ENCODE measurements at places on chromosomes 4 and X.

- no peak for DNase-seq
These were observed 79.5 kb upstream of the SLC4A4 start for GRCh38 chr4:71259280-71259679.

DNA sequence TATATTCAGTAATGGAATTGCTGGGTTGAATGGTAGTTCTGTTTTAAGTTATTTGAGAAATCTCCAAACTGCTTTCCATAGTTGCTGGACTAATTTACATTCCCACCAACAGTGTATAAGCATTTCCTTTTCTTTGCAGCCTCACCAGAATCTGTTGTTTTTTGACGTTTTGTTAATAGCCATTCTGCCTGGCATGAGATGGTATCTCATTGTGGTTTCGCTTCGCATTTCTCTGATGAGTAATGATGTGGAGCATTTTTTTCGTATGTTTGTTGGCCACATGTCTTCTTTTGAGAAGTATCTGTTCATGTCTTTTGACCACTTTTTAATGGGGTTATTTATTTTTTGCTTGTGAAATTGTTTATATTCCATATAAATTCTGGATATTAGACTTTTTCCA lies 13.6 kb upstream of the MAGED4B start:
- peak; percentile 1 for DNase-seq

DNA sequence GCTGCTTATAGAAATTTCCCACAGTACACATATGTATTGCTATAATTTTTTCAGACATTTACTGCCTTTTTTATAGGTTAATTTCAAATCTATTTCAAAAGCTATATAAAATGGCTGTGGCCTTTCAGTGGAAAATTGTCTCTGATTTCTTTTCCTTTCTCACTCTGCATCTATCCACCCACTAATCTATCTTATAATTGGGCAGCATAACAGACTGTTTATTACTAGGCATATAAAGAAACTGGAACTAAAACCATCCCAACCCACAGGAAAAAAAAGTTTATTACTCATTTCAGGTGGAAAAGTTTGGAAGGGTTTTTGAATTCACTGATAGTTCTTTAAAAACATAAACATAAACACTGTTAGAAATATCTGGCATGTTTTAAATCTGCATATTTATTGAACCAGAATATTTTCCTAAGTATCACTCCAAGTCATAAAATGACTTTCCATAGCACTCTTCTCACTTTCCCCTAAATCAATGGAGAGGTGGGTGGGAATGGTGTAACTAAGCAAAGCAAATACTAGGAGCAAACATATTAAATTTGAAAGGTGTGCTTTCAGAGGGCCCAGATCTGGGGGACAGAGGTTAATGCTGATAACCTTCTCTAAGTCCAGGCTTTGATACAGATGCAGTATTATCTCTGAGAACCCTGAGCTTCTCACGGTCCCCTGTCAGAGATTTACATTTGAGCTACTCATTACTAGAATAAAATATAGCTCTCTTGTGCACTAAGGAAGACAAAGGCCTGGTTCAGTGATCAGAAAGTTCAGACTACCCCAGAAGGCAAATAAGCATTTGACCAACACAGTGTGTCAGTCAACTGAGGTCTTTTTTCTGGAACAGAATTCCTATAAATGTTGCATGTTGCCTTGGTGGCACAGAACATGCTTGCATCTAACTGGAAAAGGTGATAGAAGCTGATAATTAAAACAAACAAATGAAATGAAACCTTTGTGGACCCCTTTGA lies 328.3 kb downstream of the UNC5C start:
- DNase-seq, result no peak

DNA sequence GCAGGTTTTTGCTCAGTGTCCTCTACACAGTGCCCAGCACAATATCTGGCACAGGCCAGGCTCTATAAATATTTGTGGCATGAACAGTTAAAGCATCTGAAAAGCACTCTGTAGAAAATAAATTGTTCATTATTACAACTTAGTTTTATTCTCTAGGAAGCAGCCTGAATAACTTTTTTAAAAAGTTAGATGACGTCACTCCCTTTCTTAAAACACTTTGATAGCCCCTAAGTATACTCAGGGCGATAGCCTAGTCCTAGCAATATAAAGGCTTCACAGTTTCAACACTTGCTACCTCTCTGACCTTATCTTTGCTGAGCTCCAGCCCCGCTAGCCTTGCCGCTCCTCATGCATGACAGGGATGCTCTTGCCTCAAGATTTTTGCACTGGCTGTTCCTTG lies 80.6 kb downstream of the GPM6A start:
- no peak for DNase-seq

- DNase-seq, result peak; percentile 51
These were observed 127.0 kb upstream of the SH3RF1 start for GRCh38 chr4:169397762-169398161.

Measured in brain microvascular endothelial cell (primary cell).